ENCODE measurements at places on chromosomes 1 and 21. TPM values are rescaled to one million over a fixed set of nuclear protein-coding genes. Genes with fewer than 3 reads are reported as not detected.

NR1I3 gene
- polyA plus RNA-seq = 3.6 TPM

GPR3 gene
- 1.0 TPM for polyA plus RNA-seq

SPRR2F gene
- polyA plus RNA-seq = not detected

CASQ1 gene
- polyA plus RNA-seq = 0.43 TPM

SLC35F3 gene
- 0.55 TPM for polyA plus RNA-seq

INSRR gene
- polyA plus RNA-seq = 1.8 TPM

ETNK2 gene
- 26.8 TPM for polyA plus RNA-seq

- no peak for DNase-seq
Measured at GRCh38 chr1:223215026-223215425, 72.0 kb upstream of the TLR5 start.

DNA sequence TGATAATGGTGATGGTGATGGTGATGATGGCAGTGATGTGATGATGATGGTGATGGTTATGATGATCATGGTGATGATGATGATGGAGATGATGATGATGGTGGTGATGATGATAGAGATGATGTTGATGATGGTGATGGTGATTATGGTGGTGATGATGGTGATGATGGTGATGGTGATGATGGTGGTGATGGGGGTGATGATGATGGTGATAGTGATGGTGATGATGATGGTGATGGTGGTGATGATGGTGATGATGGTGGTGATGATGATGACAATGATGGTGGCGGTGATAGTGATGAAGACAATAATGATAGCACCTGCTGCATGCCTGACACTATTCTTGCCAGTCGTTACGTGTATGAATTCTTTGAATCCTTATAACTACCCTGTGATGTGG is 317.9 kb upstream of the AJAP1 start:
- DNase-seq = no peak

- DNase-seq = no peak
Measured at GRCh38 chr1:34361121-34361520, 184.4 kb downstream of the C1orf94 start.

GRCh38 chr1:45585110-45585426 is 1.2 kb downstream of the NASP start:
- DNase-seq = no peak

DNA sequence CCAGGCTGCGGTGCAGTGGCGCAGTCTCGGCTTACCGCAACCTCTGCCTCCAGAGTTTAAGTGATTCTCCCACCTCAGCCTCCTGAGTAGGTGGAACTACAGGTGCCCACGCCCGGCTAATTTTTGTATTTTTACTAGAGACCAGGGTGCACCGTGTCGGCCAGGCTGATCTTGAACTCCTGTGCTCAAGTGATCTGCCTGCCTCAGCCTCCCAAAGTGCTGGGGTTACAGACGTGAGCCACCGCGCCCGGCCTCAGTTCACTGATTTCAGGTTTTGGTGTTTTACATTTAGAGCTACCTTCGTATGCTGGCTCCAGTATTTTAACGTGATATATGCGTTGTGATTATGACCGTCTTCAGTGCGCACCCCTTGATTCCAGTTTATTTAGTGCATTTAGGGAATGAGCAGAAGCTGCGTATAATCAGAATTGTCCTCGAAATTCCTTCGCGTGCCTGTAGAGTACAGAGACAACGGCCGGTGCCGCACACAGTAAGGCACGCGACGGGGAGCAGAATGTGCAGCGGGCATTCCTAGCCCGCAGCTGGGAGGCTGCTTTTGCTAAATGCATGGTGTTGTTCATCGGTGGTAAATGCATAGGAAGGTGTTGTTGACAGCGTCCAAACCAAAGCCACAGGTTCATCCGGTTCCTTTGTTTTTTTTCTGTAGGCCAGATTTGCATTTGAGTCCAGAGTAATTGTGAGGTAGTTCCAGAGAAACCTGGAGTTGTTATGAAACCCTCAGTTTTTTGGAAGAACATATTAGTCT is 48.9 kb upstream of the DIP2A start:
- DNase-seq = no peak

DNA sequence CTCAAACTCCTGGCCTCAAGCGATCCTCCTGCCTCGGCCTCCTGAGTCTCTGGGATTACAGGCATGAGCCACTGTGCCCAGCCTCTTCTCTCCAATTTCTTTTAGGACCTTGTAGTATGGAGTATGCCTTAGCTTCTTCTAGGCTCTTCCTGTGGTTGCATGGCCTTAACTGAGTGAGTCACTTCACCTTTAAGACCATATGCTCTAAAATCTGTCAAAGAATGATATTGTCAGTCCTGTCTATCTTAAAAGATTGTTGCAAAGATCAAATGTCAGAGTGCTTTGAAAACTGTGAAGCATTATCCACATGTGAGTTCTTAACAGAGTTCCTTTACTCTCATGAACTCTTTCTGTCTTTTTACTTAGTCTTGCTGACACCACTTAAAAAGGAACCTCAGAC is 37.2 kb downstream of the ATP2B4 start:
- DNase-seq = no peak

DNA sequence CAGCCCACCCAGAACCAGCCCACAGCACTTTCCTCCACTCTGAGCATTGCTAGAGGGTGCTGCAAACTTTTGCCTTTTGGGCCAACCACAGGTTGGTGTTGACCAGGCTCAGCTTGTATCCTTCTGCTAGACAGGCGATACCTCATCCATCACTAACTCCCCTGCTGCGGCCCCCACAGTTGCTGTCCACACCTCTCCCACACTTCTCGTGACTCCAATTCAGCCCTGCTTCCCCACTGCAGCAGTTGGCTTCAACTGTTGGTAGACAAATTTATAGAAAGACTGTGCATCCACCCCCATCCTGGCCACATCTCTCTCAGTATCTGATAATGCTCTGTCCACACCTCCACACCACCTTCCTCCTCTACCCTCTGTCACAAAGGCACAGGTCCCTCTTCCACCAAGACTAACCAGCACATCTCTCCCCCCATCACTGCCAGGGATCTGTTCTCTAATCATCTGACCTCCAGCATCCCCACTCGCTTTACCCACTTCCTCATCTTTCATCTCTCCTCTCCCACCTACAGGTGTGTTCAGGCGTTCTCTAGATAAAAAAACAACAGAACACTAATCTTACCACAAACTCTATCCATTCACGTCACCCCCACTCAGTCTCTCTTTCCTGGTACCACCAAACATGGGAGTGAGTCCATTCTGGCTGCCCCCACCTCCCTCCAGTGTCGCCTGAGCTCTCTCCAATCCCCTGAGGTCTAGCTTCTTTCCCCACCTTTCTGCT is 15.8 kb upstream of the SLC25A44 start:
- DNase-seq = no peak

DNA sequence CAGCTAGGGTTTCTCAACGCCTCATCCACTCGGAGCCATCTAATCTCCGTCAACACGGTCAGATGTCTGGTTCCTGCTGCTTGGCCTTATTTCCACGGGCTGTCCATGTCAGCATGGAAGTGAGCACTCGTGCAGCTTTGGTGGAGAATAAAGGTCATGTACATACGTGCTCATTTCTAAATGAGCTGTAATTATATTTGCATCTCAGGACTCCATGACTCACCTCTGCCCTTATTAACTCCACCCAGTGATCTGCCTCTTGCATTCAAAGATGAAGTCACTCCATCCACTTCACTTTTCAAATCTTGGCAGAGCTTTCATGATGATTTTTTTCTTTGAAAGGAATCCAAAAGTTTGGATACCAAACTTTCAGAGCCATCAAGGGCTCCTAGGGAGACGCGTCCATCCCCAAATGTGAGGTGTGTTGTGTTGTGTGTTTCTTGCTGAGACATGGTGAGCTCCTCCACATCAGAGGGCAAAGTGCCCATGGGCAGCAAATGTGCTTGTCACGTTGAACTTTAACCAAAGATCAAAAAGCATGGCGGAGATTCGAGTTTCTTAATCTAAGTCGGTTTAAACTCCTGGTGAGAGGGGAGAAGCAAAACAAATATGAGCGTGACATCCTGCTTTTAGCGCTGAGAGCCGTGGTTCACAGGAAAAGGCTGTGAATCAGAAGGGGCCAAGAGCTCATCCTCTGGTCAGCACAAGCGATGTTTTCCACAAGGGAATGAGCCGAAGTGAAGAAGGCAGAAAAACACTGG is 68.6 kb upstream of the ERRFI1 start:
- no peak for DNase-seq

DNA sequence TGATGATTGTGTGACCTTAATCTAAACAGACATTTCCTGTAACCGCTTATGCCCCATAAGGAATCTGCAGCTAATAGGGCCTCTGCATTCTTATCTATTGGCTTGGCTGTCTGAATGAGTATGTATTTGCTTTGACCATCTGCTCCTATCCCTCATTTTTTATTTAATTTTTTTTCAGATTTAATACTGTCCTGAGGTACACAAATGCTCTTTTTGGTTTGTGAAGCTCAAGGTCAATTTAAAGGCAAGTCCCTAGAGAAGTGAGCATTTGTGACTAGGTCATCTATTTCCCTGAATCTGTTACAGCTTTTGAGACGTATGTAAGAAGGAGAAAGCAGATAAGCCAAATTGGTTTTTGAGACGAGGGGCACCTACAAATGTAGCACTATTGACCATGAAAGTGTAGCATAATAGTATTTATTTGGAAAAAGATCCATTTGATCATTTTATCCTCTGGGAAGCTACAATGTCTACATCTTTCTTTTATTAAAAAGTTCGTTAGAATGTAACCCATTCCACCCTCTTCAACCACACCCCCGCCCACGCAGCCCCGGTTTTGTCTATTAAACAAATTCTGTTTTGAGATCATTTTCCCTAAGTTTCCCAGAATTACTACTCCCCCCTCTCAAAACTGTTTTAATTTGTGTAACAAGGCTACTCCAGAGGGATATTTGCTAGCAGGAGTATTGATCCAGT is 69.2 kb upstream of the HSPA13 start:
- DNase-seq = no peak

GRCh38 chr21:38439957-38440356 is 58.3 kb downstream of the ERG start:
- no peak for DNase-seq
